Inflammatory macrophage treated with lipopolysaccharide for 1 hour (primary cell): ENCODE measurements at places on chromosomes 7 and 10.

GRCh38 chr7:155368894-155369600, 71.4 kb downstream of the INSIG1 start:
- peak; percentile 42 for DNase-seq

DNA sequence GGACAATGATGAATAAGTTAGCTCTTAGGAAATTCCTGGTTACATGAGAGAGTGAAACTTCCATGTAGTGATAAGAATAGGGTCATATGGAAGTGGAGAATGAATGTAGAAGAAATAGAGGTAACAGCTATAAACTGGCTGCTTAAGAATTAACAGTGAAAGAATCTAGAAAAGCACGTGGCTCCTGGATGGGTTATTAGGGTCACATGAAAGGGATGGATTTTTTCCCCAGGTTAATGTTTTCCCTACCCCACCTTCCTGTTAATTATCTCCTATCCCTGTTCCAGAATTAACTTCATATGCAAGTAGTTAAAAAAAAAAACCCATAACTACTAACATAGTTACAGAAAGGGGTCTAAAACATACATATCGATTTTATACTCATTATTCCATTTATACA, 58.0 kb downstream of the ANKIB1 start:
- DNase-seq: no peak

DNA sequence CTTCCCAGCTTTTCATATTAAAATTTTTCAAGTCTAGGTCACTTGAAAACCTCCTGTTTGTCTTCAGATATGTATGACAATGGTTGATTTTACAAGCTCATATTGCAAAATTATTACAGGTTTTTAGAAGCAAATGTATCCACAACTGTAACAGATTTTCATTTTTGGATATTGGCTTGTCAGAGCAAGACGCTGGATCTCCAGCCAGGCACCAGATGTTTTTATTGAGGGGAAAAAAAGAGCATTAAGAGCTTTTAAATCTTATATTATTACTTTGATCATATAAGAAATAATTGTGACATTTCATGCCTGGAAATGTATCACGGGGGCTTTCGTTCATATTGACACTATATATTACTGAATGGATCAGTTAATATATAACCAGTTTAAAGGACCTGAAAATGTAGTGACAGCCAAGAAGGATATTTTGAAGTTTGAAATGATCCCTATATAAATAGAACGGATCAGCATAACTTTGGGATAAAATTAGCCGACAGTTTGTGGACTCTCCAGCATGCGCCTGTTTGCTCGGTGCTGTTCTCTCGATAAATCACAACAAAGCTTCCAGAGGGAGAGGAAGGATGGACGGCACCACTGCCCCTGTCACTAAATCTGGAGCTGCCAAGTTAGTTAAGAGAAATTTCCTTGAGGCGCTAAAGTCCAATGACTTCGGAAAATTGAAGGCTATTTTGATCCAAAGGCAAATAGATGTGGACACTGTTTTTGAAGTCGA, at the start of gene ASB4:
Gene ASB4, plus strand, starts transcription at position 553 of the 733 bp plus-strand sequence. Its CDS starts 29 bp downstream, at position 582.
- no peak for DNase-seq

DNA sequence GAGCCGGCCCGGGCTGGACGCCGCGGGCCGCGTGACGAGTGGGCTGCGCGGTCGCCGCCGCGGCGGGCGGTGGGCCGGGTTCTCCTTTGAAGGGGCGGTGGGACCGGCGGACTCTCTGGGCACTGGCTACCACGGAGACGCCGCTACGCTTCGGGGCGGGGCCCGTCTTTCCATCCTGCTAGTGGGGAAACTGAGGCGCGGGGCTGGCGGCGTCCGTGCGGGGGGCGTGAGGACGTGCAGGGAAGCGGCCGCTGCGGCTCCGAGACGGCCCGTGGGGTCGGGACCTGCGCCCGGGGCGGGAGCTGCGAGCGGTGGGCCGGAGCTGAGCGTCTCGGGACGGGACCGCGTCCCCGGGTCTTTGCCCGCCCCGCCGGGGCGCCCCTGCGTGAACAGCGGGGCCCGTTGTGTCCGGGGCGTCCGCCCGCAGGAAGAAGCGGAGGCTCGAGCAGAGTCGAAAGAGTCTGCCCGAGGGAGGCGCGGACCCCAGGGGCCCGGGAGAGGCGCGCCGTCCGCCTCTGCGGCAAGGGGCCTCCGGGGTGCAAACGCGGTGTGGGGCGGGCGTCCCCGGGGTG, 548 bp upstream of the BNIP3 start:
- DNase-seq: no peak

DNA sequence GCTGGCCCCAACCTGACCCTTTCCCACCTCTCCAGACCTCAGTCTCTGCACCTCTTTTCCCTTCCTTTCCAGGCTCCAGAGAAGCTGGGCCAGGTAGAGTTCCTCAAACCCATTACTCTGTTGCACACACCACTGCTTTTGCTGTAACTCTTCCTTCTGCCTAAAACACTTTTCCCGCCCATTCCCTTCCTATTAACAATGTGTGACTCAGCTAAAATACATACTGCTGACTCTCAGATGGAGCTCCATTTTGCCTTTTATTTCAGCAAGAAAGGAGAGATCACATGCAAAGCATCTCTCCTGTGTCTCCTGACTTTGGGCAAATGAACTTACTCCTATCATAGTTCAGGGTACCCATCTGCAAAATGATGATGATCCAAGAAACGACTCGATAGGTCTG, 201.0 kb downstream of the CALN1 start:
- no peak for DNase-seq

DNA sequence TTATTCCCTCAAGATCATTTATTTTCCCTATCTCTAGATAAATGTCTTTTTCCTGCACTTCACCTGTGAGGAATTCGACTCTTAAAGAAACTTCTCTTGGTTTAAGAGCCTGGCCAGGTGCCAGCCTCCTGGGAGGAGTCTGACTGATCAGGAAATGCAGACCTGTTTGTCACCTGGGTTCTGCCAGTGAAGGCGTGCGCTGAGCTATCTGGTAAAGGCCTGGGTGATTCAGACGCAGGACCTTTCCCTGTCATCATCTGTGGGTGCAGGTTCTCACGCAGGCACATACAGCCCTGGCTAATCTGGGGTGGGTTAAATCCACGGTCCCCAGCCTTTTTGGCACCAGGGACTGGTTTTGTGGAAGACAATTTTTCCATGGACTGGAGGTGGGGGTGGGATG, 65.3 kb upstream of the AQP1 start:
- no peak for DNase-seq

DNA sequence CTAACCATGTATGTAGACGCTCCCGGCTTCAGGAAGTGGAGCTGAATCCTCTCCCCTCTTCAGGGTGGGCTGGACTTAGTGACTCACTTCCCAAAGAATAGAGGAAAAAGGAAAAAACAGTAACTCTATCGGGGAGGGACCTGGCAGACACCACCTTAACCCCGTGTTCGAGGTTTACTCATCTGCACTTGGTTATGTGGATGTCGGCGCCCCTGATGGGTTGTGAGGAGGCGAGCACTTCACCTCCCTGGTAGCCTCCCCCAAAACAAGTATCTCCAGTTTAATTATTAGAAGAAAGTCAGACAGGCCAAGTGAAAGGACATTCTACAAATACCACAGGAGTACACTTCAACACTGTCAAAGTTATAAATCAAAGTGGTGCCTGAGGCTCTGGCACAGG, 559.7 kb downstream of the TCERG1L start:
- no peak for DNase-seq

DNA sequence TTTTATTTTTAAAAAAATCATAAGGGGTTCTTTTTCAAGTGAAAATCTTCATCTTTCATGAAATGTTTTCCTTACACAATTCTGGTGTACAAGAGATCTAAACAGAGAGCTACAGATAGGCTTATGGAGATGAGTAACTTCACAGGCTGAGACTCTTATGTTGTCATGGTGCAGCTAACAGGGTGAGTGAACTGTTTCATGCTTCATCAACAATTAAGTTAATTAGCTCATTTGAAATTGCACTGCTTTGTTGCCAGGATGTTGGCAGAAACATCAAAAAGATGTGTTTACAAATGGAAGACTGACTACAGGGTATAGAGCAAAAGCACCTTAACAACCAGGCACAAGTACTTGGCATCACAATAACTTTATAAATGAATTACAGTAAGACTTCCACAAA, 230.8 kb downstream of the FOXP2 start:
- no peak for DNase-seq

- peak; percentile 35 for DNase-seq
These were observed 83.1 kb downstream of the LHPP start for GRCh38 chr10:124544711-124545110.

GRCh38 chr10:52740913-52741675, 31.5 kb downstream of the MBL2 start:
- no peak for DNase-seq
